NCI-H1930 (cell line): ENCODE measurements at places on chromosomes 3 and 15.

DNA sequence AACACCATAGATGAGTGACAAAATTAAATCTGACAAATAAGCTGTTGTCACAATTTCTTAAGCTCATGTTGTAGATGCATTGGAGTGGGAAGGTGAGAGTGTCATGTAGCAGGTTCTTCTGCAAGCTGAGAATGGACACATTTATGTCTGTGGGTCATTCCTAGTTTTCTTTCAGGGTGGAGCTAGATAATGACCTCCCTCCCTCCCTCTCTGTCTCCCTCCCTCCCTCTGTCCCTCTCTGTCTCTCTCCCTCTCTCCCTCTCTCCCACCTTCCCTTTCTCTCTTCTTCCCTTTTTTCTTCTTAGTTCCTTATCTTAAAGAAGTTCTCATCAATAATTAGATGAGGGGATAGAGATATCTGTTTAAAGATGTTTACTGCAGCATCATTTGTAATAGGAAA is 36.0 kb downstream of the PXYLP1 start:
- DNase-seq: no peak

DNA sequence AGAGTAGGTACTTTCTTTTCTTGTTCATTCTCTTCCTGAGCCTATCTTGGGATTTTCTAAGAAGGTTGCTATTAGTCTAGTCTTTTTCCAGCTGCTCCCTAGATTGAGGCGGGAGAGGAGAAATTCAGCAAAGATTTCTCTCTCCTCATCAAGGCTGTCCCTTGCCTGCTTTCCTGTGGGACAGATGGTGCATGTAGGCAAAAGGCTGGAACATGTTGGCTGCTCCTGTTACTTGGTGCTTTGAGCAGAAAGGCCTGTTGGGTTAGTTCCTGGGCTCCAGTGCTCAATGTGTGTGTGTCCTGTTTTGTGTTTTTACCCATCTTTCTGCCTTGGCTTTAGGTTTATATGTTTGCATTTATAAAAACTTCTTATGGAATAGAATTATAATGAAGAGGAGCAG is 9.1 kb upstream of the SNRPN start:
- no peak for DNase-seq

DNA sequence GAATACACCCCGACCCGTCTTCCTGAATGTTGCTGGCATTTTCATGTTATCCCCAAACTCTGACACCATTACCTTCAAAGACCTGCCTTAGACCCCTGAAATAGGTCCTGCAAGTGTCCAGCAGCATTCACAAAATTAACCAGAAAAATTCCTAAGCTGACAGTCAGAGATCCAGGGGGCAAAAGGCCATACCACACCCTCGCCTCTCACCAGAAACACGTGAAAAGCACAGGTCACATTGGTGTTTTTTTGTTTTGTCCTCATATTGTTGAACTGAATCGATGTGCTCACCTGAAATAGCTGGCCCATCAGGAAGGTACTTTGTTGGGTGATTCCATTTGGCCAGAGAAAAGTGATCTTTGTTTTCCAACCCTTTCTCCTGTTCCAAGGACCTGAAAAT is 113.1 kb upstream of the HES1 start:
- no peak for DNase-seq

- no peak for DNase-seq
Observed at GRCh38 chr15:90684281-90684680, 32.9 kb upstream of the BLM start.

DNA sequence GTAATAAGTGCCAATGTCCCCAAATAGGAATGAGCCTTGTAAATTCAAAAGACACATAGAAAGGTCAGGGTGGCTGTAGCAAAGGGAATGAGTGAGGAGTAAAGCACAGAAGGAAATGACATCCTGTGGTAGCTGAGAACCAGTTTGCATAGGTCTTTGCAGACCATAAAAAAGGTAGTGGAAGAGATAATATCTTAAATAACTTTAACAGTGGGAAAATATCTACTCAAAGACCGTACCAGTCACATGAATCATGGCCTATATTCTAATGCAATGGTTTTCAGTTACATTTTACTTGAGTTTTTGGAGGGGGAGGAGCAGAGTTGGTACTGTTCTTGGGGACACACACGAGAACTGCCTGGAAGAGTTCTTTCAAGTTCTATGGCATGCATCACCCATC is 297.3 kb upstream of the ADAMTS9 start:
- no peak for DNase-seq
